ENCODE measurements at places on chromosomes 11 and 22. TPM values are rescaled to one million over a fixed set of nuclear protein-coding genes. Genes with fewer than 3 reads are reported as not detected.
A peak's percentile ranks its signal among the peaks of the same experiment; 100 is the strongest.

DNA sequence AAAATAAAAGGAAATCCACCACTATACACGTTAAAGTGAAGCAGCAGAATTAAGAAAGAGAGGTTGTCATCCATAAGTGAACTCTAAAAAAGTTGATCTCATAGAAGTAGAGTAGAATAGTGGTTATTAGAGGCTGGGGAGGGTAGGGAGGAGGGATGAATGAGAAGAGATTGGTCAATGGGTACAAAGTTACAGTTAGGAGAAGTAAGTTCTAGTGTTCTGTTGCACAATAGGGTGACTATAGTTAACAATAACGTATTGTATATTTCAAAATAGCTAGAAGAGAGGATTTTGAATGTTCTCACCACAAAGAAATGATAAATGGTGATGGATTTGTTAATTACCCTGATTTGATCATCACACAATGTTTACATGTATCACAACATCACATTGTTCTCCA, 72.0 kb downstream of the CD82 start:
- no peak for DNase-seq

DNA sequence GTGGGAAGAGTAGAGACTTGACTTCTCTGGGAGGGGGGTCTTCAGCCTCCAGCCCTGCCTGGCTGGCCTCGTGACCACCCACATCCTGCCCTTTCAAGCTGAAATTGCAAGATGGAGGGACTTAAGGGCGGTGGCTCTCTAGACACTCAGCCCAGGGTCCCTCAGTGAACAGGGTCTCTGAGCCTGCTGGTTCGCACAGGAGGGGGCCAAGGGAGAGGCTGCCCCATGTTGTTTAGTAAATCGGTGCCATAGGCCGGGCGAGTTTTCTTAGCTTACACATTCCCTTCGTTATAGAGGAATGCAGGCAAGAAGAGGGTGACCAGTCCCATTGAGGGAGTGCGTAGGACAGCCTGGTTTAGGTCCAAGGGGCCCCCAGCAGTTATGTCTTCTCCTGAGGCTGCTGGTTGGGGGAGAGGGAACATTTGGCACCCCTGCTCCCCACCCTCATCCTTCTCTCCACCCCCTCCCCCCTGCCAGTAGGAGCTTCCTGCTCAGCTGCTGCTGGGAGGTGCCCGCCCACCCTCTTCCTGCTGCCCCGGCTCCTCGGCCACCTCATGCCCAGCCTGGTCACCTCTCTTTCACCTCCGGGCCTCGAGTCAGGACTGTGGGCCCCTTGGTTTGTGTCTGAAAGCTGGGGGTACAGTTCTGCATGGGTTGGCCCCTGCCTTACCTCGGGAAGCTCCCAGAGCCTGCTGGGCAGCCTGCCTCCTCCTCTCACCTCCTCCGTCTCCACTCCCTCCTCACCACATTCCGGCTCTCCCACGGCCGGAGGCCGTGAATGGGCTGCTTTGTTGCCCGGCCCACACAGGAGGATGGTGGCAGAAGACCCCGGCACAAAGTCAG, 3.9 kb downstream of the FRMD8 start:
- DNase-seq = peak; percentile 49

The APOA1 gene
- total RNA-seq = 1.5 TPM

GRCh38 chr22:19419464-19420178, 11.9 kb downstream of the HIRA start:
- DNase-seq = no peak

All from breast epithelium (tissue), 4 donors.